ENCODE measurements at places on chromosomes 12 and 14.

GRCh38 chr12:3607039-3607720, 116.2 kb downstream of the PRMT8 start:
- no peak for DNase-seq

- no peak for DNase-seq
Measured at GRCh38 chr12:5210179-5210922, 166.7 kb downstream of the KCNA5 start.

DNA sequence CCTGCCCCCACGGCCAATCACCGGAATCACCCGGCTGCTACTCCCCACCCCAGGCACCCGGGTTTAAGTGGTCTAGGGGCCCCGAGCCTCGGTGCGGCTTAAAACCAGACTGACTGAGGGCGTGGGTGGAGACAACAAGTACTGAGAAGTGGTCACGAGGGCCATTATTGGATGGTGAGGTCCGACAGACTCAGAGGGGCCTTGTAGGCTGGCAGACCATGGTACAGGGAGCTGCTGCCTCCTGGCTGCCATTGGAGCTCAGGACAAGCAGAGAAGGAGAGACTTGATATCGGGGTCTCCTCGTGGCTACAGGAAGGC, 54.1 kb downstream of the FBRSL1 start:
- no peak for DNase-seq

DNA sequence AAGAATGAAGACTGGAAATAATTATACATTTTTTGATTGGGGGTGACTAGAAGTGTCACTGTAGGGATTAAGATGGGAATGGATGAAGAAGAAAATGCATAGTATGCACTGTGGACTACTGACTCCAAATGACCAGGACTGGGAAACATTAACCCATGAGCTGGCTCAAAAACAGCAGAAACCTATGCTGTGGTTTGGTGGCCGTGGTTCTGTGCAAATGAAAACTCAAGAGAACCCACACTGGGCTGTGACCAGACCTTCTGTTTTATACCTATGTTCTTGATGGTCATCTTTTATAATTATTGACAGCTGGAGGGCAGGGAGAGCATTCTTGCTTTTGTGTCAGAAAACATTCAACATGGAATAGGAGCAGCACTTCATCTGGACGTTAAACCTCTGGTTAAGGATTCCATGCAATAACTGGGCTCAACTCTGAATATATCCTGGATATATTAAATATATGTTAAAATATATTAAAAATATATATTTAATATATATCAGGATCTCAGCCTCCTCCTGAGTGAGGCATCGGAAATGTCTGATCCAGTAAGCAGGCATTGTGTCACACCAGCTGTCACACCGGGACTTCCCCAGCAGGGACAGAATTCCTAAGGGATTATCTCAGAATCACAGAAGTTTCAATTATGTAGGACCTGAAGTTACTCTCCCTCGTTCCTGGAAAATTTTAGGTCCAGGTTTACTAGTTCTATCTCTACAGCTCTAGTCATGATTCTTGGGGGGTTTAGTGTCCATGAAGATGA, 48.5 kb downstream of the BBS10 start:
- DNase-seq, result no peak

GRCh38 chr12:46963977-46964971, 115.1 kb upstream of the PCED1B start:
- no peak for DNase-seq

Data from vagina (tissue), 2 donors.